Activated naive CD8-positive, alpha-beta T cell treated with anti-CD3 and anti-CD28 coated beads for 36 hours (primary cell): ENCODE measurements at places on chromosomes 13 and 19. TPM values are rescaled to one million over a fixed set of nuclear protein-coding genes. Genes with fewer than 3 reads are reported as not detected.

- no peak overlapping the region for H3K27ac ChIP-seq
- DNase-seq: no peak
- no peaks in the 10 kb centered on the region for H3K27me3 ChIP-seq
- peaks cover 27% of the 10 kb centered on the region for H3K36me3 ChIP-seq
- no peak overlapping the region for H3K4me3 ChIP-seq
Measured at GRCh38 chr13:48333976-48334375, 30.4 kb downstream of the RB1 start.

DNA sequence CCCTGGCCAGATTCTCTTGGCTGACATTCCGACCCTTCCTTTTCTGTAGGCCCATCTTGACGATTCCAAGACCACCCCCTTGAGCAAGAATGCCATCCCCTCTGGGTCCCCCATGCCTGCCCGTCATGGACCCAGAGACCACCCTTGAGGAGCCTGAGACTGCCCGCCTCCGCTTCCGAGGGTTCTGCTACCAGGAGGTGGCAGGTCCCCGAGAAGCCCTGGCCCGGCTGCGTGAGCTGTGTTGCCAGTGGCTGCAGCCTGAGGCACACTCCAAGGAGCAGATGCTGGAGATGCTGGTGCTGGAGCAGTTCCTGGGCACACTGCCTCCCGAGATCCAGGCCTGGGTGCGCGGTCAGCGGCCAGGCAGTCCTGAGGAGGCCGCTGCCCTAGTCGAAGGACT is 978 bp downstream of the ZNF446 start:
- H3K27me3 ChIP-seq: no peaks in the 10 kb centered on the region
- peaks cover 22% of the 10 kb centered on the region for H3K4me1 ChIP-seq
- peak overlapping the region; percentile 93 for H3K27ac ChIP-seq
- H3K4me3 ChIP-seq: peak overlapping the region; percentile 87
- no peak for DNase-seq

DNA sequence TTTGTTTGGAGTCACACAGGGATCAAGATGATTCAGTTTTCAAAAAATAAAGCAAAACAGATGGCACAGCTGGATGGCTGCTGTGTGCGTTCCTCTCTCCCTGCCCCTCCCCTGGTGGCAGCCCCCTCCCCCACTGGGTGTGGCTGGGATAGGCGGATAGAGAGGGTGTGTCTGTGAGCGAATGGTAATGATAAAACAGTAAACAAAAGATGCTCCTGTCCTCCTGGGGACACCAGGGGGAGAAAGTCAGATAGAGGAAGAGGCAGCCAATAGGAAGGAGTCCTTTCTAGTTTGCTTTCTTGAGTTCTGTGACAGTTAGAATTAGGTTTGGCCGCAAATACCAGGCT is 6.5 kb downstream of the TMEM255B start:
- no peak overlapping the region for H3K4me3 ChIP-seq
- H3K4me1 ChIP-seq: no peaks in the 10 kb centered on the region
- no peaks in the 10 kb centered on the region for H3K36me3 ChIP-seq
- H3K27ac ChIP-seq: no peak overlapping the region
- peaks cover 29% of the 10 kb centered on the region for H3K27me3 ChIP-seq

DNA sequence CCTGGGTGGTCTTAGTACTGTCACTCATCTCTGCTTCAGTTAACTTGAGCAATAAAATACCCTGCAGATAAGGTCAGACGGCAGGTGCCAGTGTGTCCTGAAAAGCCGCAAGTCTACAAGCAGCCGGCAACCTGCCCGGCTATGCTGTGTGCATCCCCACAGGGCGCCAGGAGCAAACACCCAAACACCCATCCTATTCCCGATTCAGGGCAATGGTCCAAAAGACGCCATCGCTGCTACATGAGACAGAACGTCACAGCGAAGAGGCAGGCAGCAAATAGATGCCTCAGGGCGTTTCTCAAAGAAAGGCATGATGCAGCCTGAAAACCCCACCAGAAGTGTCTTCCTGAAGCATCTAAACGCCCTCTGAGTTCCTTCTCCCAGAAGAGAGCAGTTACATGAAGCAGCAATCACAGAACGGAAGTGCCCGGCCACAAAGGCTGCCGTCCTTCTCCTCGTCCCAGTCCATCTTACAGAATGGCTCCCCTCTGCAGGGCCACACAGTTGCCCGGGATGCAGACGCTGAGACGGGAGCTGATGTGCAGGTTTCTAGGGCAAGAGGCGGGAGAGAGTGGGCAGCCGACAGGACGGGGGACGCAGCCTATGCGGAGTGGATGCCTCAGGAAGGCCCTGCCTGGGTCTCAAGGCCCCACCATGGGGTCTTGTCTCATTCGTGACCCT is 35.1 kb downstream of the RASA3 start:
- no peak for DNase-seq
- peaks cover 31% of the 10 kb centered on the region for H3K36me3 ChIP-seq
- peaks cover 58% of the 10 kb centered on the region for H3K4me1 ChIP-seq
- H3K4me3 ChIP-seq: no peak overlapping the region

- H3K4me1 ChIP-seq: peaks cover under 1% of the 10 kb centered on the region
- H3K36me3 ChIP-seq: peaks cover under 1% of the 10 kb centered on the region
Measured at GRCh38 chr19:55146705-55147273, 2.2 kb downstream of the TNNT1 start.

GRCh38 chr19:1177322-1178114 is 3.5 kb upstream of the SBNO2 start:
- no peak overlapping the region for H3K4me3 ChIP-seq
- H3K36me3 ChIP-seq: peaks cover 4% of the 10 kb centered on the region
- peaks cover 15% of the 10 kb centered on the region for H3K4me1 ChIP-seq

DNA sequence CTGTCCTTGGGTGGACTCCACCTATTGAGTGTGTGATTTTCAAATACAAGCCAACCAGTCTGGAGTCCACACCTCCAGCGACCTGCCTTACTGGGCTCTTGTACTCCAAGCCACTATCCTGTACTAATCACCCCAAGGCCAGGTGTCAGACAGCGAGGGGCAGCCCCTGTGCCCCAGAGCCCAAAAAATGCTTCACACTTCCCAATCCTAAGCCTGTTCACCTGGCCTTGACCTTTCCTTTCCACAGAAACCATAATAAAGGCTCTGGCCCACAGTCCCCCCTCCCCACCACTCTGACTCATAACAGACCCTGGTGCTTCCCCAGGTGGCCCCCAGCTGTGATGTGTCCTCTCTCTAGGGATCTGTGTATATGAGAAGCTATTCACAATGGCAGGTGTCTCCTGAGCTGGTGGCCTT is 3.9 kb downstream of the CD209 start:
- peaks cover 5% of the 10 kb centered on the region for H3K36me3 ChIP-seq
- H3K27ac ChIP-seq: no peak overlapping the region
- H3K4me1 ChIP-seq: peaks cover 16% of the 10 kb centered on the region
- DNase-seq: peak; percentile 43
- peaks cover 33% of the 10 kb centered on the region for H3K27me3 ChIP-seq

- H3K36me3 ChIP-seq: no peaks in the 10 kb centered on the region
- no peak overlapping the region for H3K4me3 ChIP-seq
- DNase-seq: no peak
- H3K4me1 ChIP-seq: no peaks in the 10 kb centered on the region
Measured at GRCh38 chr13:108573455-108573854, 56.0 kb upstream of the MYO16 start.

GRCh38 chr13:42422681-42423080 is 150.7 kb downstream of the AKAP11 start:
- peaks cover 37% of the 10 kb centered on the region for H3K36me3 ChIP-seq
- no peak overlapping the region for H3K4me3 ChIP-seq
- no peaks in the 10 kb centered on the region for H3K27me3 ChIP-seq
- H3K4me1 ChIP-seq: peaks cover 29% of the 10 kb centered on the region
- H3K27ac ChIP-seq: no peak overlapping the region

CDK8 gene
- 25.3 TPM for total RNA-seq

ZNF471 gene
- 1.2 TPM for total RNA-seq
